ENCODE measurements at places on chromosomes 6 and 20.

- no peak for DNase-seq
Measured at GRCh38 chr20:45223136-45223535, 2.0 kb downstream of the SEMG2 start.

DNA sequence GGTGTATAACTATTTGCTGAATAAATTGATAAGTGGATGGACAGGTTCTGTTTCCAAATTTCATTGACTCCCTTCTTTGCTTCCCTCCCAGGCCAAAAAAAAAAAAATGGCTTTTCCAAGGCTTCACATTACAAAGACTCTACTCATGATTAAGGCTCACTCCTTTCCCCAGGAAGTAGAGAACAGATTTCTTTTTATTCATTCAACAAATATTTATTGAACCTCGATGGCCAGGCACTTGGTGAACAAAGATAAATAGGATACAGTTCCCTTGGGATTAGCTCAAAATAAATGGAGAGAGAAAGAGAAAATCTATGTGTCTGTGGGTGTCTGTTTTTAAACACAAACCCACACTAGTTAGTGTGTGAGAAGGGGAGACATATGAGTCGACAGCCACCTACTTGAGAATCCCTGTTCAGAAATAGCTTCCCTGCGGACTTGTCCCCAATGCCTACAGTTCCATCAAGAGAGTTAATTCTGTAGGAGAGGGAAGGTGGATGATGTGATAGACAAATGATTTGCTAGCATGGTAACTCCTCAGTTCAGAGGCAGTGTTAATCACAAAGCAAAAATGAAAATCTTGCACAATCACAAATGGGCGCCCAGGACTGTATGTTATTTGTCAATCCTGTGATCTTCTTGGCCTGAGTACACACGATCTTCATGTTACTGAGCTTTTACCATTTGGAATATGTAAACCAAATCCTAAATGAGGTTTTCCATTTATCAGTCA is 20.3 kb downstream of the TRAF3IP2 start:
- no peak for DNase-seq

- no peak for DNase-seq
Measured at GRCh38 chr6:44038543-44039065, 88.6 kb downstream of the MRPL14 start.

DNA sequence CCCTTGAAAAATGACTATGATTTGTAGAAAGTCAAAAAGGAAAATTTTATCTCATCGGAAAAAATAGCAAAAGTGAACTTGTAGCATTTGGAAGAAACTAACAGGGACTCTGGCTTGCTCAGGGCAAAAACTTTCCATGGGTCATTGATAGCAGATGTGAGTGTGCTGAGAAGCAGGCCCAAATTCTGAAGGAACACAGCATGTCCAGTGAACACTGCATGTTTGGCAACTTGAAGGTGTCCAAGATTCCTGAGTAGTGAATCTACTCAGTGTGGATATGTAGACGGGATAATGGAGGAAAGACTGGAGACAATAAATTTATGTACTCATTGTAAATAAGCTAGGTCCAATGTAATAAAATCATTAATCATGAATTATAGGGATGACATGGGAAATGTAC is 8.2 kb downstream of the SLC17A2 start:
- DNase-seq = no peak

DNA sequence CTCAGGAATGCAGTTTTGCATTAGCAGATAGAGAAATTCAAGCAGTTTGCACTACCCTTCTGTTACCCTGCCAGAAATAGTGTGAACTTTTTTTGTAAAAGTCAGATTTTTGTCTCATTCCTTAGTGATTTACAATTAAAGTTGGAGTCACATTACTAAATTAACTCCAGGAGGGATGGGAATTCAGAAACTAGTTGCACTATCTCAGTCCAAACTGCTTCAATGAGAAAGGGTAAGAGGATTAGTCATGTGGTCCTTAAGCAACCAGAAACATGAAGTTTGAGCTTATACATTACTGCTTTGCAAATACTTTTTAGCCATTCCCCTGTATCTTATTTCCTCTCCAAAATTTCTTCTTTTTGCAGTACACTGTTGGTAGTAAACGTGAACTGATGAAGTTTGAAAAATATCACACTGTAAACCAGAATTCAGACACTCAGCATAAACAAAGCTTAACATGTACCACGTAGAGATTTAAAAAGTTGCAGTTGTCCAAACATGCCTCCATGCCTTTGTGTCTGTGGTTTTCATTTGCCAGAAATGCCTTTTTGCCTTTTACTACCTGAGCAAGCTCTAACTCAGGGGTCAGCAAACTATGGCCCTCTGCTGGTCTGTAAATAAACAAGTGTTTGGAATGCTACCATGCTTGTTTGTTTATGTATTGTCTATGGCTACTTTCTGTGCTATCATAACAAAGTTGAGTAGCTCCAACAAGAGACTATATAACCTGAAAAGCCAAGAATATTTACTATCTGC is 49.7 kb downstream of the TP53INP2 start:
- DNase-seq = no peak

- no peak for DNase-seq
Measured at GRCh38 chr6:26272171-26272637, 92.8 kb upstream of the BTN3A2 start.

- no peak for DNase-seq
Measured at GRCh38 chr6:29216528-29216927, 45.8 kb downstream of the OR2J2 start.

Measured in stimulated activated CD4-positive, alpha-beta T cell treated with anti-CD3 and anti-CD28 coated beads, Interleukin-15, amount 100 ng/mL, for 1 hour (primary cell).